ENCODE measurements at places on chromosomes 16 and 17. TPM values are rescaled to one million over a fixed set of nuclear protein-coding genes. Genes with fewer than 3 reads are reported as not detected.

RNF227 gene
- 4.2 TPM for total RNA-seq

EPOP gene
- total RNA-seq = 11.6 TPM

YBX2 gene
- 0.66 TPM for total RNA-seq

CASKIN2 gene
- total RNA-seq = 0.68 TPM

TRPV3 gene
- 0.31 TPM for total RNA-seq

RSL1D1 gene
- total RNA-seq = 156 TPM

CCL3 gene
- total RNA-seq = 4.2 TPM

TOX3 gene
- not detected for total RNA-seq

NHLRC4 gene
- 1.6 TPM for total RNA-seq

CCDC92B gene
- total RNA-seq = not detected

ARHGAP44 gene
- total RNA-seq = 0.26 TPM

EVI2A gene
- 40.4 TPM for total RNA-seq

CLEC18A gene
- total RNA-seq = 0.95 TPM

KDM6B gene
- 12.6 TPM for total RNA-seq
